Substantia nigra (tissue), 51 donors: ENCODE measurements at places on chromosomes 6 and 20.

- DNase-seq, result peak; percentile 31
These were observed at the start of gene ATXN1 for GRCh38 chr6:16760516-16761470. ATXN1 (minus strand) TSS chr6:16761460.

DNA sequence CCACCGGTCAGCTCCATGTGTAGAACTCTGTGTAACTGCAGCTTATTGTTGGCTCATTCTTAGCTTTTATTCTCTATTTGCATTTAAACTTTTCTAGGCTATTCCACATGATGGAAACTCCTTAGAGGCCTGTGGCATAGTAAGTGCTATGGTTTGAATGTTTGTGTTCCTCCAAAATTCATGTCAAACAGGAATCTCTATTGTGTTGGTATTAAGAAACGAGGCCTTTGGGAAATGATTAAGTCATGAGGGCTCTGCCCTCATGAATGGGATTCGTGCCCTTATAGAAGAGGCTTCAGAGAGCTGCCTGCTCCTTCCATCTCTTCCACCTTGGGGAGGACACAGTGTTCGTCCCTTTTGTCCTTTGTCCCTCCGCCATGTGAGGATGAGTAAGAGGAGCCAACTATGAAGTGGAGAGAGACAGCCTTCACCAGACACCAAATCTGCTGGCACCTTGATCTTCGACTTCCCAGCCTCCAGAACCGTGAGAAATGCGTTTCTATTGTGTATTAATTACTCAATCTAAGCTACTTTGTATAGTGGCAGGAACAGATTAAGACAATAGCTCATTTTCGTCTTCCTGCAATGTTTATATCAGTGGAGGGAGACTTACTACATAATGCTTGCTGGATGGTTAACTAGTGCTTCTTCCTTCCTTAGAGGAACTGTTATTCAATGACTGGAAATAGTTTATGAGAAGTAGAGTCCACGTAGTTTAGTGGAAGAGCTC is 361.1 kb downstream of the FARS2 start:
- DNase-seq, result no peak

GRCh38 chr6:143682805-143683204 is 5.0 kb downstream of the PHACTR2 start:
- no peak for DNase-seq

- DNase-seq, result no peak
These were observed 20.2 kb downstream of the TTLL9 start for GRCh38 chr20:31890646-31891045.

GRCh38 chr6:90809035-90809434 is 222.2 kb upstream of the MAP3K7 start:
- DNase-seq, result no peak

- peak; percentile 71 for DNase-seq
These were observed 590 bp downstream of the HIVEP2 start for GRCh38 chr6:142944124-142945048.
